ENCODE measurements at places on chromosomes 7 and 10.

GRCh38 chr10:33965795-33966581, 631.5 kb upstream of the NRP1 start:
- DNase-seq: no peak

GRCh38 chr10:19532411-19532810, 283.8 kb upstream of the PLXDC2 start:
- DNase-seq: no peak

GRCh38 chr7:107867858-107868466, 23.0 kb upstream of the DLD start:
- peak; percentile 11 for DNase-seq

- no peak for DNase-seq
These were observed 785 bp downstream of the WDR86 start for GRCh38 chr7:151408839-151409666.

- DNase-seq: peak; percentile 48
These were observed 64.9 kb downstream of the PLPP4 start for GRCh38 chr10:120521880-120522279.

- no peak for DNase-seq
These were observed 759 bp downstream of the NUDT1 start for GRCh38 chr7:2242541-2243429.

DNA sequence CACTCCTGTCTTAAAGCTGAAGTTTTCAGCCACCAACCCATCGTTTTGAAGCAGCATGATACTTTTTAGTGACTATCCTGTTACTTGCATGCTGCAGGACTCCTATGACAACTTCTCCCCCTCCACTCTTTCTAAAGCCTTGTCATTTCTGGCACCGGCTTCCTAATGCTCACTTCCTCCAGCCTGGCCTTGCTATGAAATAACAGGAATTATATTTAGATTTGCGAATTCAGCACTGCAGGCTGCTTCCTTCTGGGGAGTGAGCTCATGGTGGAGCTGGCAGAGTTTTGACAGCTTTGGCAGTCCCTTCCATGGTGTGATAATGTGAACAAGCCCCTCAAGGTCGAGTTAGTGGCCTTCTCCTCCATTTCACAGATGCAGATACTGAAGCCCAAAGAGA, 13.4 kb downstream of the BLNK start:
- no peak for DNase-seq

- no peak for DNase-seq
These were observed 67.3 kb downstream of the OGDH start for GRCh38 chr7:44673771-44674170.

GRCh38 chr10:92688573-92688926, 1.2 kb upstream of the HHEX start:
- no peak for DNase-seq

DNA sequence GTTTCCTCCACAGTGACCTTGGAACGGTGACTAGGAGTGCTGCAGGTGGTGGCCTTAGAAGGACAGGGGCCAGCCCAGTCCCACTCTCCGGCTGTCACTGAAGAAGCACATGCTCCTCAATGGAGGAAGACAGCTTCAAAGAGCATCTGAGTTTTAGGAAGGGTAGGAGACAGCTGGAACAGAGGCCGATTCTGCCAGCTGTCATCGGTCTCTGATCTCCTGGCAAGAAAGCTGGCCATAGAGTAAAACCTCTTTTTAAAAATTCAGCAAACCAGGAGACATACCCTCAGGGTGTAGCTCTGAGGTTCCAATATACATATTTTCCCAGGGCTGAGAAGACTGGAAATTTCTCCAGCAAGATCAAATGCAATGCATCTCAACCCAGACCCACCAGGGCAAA, 55.9 kb downstream of the KCNMA1 start:
- DNase-seq: no peak

- DNase-seq: no peak
These were observed 78.3 kb downstream of the LRRC17 start for GRCh38 chr7:102991077-102991539.

GRCh38 chr7:44236333-44236728, 35.6 kb downstream of the YKT6 start:
- DNase-seq: no peak

GRCh38 chr10:71638822-71639719, 80.5 kb downstream of the C10orf105 start:
- no peak for DNase-seq

DNA sequence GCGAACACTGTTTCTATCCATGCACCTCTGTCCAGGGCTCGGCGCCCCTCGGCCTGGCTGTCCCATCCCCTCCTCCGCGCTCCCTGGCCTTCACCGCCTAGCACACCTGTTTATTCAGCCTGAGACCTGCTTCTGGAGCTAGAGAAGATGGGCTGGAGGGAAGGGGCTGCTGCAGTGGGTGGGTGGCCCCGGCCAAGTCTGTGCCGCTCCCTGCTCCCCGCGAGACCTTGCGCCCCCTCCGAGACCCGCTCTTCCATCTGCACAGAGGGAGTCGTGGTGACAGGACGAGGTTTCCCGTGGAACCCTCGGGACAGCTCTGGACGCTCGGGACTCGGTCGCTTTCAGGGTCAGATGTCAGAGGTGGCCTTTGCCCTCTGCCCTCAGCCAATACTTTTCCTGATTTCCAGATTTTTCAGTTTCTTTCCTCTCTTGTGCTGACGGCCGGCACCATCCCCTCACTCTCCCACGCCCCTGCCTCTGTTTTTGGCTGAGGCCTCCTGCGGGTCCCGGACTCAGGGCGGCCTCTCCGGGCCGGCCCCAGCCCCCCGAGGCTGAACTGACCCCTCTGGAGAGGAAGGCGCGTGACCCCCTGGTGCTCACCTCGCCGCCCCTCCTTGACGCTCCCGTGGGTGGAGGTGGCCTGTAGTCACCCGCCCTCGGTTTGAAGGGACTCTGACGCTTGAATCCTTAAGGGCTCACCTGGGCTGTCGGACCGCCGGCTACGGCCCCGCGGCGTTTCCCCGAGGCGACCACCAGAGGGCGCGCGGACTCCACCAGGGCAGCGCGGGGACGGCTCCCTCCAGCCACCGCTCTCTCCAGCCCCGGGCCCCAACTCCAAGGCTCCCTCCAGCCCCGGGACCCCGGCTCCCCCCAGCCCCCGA, 15.6 kb downstream of the SHH start:
- peak; percentile 15 for DNase-seq

GRCh38 chr10:48467669-48468068, 137.2 kb downstream of the ARHGAP22 start:
- no peak for DNase-seq

DNA sequence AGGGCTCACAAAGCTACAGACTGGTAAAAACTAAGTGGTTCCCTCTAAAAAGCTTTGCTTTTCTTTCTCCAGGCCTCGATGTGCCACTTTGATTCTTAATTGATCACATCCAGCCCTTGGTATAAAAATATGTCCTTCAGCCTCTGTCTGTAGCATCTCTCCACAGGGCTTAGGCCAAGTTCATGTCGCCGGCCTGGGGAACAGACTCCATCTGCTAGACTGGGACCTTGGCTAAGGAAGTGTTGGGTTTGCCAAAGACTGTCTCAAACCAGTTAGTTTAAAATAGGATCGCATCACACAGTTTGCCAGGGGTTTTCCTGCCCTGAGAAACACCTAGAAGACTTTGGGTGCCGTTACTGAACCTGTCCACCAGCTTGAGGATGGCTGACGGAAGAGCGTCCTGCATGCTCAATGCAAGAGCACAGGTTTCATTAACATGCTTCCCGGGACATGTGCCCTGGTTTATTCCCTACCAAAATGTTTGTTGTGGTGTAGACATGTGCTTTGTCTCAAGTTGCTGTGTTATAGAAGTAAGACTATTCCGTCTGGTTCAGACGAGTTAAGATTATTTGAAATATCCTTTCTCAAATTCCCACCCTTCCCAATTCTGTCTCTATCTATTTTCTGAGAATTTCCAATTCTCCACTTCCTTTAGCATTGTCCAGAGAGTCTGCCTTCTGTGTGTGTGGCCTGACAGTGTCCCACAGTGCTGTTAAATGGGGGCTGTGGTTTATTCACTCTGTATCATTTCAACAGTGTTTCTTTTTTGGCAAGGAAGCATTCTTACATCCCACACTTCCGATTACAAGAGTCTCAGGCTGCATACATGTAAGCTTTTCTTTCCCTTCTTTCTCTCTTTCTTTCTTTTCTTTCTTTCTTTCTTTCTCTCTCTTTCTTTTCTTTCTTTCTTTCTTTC, 334.7 kb downstream of the INHBA start:
- no peak for DNase-seq

DNA sequence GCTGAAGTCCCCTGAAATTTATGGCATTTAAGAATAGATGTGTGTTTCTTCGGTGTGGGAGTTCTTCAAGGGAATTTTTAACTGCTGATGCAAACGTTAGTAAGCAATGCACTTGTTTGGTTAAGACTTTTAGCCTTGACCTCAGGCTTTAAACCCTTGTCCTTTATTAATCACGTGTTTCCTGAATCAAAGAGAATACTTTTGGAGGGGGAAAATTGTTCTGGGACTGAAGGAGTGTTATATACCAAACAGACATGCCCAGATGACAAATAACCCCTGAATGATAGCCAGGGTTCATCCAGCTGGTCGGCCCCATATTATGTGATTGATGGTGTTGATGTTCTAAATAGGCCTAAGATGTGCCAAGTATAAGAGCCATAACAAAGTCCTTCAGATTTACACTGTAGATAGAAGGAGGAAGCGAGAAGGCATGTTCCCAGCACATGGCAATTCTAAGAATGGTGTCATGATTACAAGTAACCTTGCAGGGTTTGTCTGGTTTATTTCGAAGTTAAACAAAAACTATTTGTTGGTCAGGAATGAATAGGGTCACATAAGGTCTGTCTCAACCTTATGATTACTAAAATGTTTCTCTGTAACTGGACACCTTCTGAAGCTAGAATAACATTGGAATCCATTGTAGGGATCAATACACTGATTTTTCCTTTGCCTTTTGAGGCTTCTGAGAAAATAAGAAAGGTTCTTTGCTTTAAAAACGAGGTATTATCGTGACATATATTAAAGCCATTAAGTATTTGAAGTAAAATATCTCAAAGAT, 124.2 kb upstream of the SEM1 start:
- no peak for DNase-seq

DNA sequence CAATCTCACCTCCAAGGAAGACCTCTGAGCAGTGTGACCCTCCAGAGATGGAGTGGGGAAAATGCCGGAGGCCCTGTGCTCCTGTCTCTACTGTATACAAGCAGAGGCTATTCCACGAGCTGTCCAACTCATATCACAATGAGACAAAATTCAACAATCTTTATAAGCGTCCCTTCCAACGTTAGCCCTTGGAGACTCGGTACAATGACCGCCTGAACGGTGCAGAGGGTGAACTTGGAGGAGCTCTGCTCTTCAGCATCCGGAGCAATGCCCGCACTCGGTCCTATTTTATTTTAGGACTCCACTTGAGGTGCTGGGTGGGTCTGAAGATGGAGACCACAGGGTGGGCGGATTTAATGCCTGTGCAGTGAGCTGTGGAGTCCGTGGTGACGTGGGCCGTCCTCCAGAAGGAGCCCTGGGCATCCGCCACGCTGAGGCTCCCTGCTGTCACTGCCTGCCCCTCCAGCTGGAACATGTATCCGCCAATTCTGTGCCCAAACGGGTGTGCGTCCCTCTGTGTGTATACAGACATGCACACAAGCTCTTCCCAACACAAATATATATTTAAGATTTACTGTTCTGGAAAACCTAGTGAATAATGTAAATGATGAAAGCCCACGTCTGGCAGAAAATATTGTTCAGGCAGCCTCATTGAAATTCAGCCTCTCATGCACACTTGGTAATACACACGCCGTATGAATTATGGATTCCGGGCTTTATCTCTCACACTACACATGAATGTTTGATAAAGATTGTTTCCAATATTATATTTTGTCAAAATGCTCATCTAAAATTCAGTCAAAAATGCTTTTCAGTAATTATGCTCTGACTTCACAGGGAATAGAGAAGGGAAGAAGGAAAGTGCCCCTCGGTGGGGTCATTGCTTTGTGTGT, 239.9 kb upstream of the ZMIZ1 start:
- no peak for DNase-seq

DNA sequence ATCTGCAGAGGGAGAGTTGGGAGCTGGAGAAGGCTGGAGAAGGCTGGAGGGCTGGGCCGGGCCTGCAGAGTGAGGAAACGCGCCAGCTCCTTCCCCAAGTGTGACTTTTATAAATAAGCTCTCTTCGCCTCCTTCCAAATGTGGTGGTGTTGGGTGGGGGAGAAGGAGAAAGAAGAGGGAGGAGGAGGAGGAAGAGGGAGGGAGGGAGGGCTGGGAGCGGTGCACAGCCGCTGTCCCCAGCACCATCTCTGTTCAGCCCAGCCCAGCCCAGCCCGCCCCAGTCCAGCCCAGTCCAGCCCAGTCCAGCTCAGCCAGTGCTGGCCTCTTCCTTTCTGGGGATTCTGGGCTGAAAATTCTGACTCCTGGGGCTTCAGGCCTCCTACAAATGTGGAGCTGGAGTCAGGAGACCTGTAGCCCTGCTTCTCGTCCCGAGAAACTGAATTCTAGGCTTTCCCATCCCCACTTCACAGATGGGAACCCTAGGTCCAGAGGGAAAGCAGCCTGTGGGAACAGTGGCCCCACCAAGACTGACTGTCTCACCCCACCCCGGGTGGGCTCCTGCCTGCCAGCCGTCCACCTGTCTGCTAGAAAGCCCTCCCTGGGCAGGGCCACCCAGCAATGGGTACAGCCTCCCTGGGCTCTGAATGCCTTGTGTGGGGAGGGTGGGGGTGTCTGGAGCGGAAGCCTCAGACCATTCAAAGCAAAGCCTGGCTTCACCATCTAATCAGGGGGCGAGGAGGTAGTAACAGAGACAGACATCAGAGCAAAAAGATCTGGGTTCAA, 2.3 kb downstream of the STX1A start:
- no peak for DNase-seq

- no peak for DNase-seq
These were observed at the start of gene TFPI2 for GRCh38 chr7:93890464-93891068. TSS of gene TFPI2 (minus strand) at chr7:93890753. CDS start at chr7:93890678, 75 bp downstream.

DNA sequence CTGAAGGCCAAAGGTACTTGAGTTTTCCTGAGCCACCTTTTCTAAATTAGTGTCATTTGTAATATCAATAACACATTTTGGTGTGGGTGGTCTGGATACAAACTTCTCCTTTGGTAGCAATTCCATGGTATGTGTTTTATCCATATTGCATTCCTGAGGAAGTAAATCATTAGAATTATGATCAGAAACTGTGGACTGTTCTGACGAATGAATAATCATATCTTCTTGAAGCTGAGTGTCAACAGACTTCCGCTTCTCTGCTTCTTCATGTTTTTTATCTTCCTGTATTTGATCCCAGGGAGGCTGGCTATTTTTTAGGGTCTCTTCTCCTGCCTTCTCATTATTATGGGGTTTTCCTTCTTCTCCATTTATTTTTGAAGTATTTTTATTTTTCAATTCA, 81.4 kb downstream of the NRBF2 start:
- DNase-seq: no peak
